ENCODE measurements at places on chromosomes 12 and 14. TPM values are rescaled to one million over a fixed set of nuclear protein-coding genes. Genes with fewer than 3 reads are reported as not detected.

The CATSPERB gene
- total RNA-seq: not detected

The GARIN6 gene
- not detected for total RNA-seq

The SLC22A17 gene
- total RNA-seq: 19.5 TPM

The FOXN4 gene
- total RNA-seq: not detected

The CDK2 gene
- 7.1 TPM for total RNA-seq

The COL2A1 gene
- total RNA-seq: not detected
